ENCODE measurements at places on chromosomes 13 and 19. TPM values are rescaled to one million over a fixed set of nuclear protein-coding genes. Genes with fewer than 3 reads are reported as not detected.
A peak's percentile ranks its signal among the peaks of the same experiment; 100 is the strongest.

DNA sequence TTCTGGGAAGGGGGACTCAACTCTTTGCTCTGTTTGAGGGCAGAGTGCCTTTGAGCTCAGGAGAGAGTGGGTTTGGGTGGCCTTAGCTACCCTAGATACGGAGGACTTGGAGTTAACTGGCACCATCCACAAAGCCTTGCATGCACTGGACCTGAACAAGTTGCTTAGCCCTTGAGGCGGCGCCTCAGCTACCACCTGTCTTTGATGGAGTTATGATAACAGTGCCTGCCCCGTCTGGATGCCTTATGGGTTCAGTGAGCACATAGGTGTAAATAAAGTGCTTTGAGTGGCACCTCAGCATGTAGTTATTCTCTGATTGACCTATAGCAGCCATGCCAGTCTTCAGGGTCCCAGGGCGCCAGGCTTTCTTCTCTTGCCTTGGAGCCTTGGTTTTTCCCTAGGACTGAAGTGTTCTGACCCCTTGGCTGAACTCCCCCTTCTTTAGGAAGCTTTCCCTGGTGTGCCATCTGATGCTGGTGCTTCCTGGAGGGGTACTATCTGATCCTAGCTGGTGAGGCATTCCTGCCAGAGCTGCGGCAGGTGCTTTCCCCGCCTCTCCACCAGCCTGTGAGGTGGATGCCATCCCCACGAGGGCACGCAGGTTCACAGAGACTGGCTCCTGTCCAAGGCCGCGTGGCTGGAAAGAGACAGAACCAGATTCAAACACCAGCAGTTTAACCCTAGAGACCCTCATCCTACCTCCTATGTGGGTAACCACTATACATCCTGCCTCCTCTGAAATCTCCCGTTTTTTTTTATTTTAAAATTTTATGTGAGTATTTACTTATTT, 5.8 kb downstream of the BCKDHA start:
- DNase-seq: no peak
- H3K4me1 ChIP-seq: peaks cover 9% of the 10 kb centered on the region
- H3K27me3 ChIP-seq: no peaks in the 10 kb centered on the region
- no peaks in the 10 kb centered on the region for H3K36me3 ChIP-seq

Gene ZNF296
- total RNA-seq: 3.0 TPM

Gene PLPPR3
- total RNA-seq: not detected

- H3K4me3 ChIP-seq: no peak overlapping the region
- no peak overlapping the region for H3K27ac ChIP-seq
- H3K4me1 ChIP-seq: no peaks in the 10 kb centered on the region
- H3K27me3 ChIP-seq: no peaks in the 10 kb centered on the region
These were observed 167.5 kb upstream of the TSHZ3 start for GRCh38 chr19:31516756-31517155.

DNA sequence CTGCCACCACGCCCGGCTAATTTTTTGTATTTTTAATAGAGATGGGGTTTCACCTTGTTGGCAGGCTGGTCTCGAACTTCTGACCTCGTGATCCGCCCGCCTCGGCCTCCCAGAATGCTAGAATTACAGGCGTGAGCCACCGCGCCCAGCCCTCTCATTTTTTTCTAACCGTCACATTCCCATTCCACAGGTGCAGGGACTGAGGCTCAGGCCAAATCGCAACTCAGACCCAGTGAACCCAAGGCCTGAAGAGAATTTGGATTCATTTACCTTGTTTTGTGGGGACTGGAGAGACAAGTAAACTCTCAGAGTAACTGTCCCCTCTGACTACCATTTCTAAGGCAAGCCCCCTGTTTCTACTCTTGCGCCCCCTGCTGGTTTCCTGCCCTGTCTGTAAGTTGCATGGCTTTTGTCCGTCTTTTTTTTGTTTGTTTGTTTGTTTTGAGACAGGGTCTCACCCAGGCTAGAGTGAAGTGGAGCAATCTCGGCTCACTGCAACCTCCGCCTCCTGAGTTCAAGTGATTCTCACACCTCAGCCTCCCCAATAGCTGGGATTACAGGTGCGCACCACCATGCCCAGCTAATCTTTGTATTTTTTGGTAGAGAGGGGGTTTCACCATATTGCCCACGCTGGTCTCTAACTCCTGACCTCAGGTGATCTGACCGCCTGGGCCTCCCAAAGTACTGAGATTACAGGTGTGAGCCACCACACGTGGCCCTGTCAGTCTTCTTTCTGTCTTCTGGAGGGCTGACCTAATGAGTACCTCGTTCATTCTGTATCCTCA, 2.3 kb upstream of the STRN4 start:
- no peak overlapping the region for H3K27ac ChIP-seq
- H3K36me3 ChIP-seq: no peaks in the 10 kb centered on the region
- no peaks in the 10 kb centered on the region for H3K27me3 ChIP-seq
- no peak overlapping the region for H3K4me3 ChIP-seq
- H3K4me1 ChIP-seq: peaks cover 35% of the 10 kb centered on the region

Gene TNNI3
- not detected for total RNA-seq

DNA sequence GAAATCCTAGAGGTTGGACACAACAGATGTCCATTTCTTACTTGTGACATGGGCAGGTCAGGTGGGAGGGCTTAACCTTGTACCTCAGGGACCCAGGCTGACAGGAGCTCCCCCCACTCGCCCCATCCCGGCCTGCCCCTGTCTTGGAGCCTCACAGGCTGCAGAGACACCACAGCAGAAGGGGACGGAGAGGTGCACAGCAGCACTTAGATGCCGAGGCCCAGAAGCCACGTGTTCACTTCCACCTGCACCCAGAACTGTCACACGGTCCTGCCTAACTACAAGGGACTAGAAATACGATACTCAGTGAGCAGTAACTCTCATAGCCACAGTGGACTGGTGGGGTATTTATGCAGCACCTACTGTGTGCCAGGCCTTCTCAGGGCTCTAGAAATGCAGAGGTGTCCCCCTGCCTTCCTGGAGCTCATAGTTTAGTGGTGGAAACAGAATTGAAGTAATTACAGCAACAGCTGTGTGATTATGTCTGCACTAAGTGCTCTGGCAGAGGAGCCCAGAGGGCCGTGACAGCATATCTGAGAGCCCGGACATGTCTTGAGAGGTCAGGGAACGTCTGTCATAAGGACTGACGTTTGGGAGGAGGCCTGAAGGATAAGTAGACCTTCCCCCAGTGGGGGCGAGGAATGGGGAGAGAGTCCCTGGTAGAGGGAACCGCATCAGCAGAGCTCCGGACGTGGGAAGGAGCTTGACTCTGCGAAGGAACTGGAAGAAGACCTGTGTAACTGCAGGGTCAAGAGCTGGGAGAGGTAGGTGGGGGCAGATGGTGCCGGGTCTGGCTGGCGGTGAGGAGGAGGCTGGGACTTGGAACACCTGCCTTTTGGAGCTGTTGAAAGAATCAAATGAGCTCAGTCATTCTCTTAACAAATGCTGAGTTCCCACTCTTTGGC, 130.0 kb downstream of the SIPA1L3 start:
- no peak overlapping the region for H3K27ac ChIP-seq
- H3K4me1 ChIP-seq: no peaks in the 10 kb centered on the region
- no peak for DNase-seq
- H3K27me3 ChIP-seq: no peaks in the 10 kb centered on the region
- no peak overlapping the region for H3K4me3 ChIP-seq
- H3K36me3 ChIP-seq: no peaks in the 10 kb centered on the region

DNA sequence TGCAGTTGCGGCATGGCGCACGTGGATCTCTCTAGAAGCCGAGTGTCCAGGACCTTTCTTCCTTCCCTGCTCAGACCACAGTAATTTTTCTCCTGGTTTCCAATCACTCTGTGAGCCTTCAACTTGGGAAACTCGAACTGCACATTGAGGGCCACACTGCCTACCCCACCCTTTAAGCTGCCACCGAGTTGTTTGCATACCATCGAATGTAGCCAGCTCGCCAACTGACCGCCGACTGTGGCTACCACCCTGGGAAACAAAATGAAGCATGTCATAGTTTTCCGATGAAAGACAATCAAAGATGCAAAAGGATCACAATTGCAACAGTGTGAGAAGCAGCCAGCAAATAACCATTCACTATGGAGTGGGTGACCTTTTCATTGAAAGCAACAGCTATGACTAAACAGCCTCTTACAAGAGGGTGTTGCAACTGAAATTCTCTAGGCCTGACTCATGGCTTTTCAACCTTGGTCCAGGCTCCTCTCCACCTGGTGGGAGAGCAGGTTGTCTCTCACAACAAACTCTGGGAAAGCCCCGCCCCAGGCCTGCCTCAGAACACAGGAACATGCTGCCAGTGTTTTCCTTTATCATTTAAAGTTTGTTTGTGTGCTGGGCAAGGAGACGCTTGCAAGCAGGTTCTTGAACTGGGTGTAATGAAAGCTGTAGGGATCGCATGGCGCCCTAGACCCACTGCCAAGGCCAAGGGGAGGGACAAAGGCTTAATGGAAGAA, 141.7 kb upstream of the SERP2 start:
- no peaks in the 10 kb centered on the region for H3K36me3 ChIP-seq
- no peaks in the 10 kb centered on the region for H3K4me1 ChIP-seq
- H3K4me3 ChIP-seq: no peak overlapping the region
- H3K27ac ChIP-seq: no peak overlapping the region
- DNase-seq: no peak

Gene RGL3
- not detected for total RNA-seq

DNA sequence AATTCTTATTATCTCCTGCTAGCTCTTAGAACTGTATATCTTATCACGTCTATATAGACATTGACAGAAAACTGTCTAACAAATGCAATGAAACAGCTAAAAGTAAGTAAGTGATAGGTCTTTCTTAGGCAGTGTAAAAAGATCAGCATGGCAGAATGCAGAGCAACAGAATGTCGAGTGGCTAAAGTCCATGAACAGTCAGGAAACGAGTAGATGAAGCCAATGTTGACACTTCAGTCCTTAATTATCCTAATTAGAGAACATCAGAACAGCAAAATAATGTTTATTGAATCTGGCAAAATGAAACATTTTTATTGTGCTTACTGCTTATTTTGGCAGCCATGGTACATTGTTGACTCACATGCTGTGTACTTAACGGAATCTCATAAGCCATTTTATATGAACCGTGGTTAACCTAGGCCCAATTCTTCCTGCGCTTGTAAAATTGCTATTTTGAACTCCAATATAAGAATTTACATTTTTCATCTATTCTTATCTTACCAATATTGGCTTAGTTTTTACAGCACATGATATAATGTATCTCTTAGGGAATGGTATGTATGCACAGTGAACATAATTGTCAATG, 748.1 kb downstream of the DACH1 start:
- no peaks in the 10 kb centered on the region for H3K27me3 ChIP-seq
- no peak overlapping the region for H3K27ac ChIP-seq
- H3K36me3 ChIP-seq: no peaks in the 10 kb centered on the region
- H3K4me3 ChIP-seq: no peak overlapping the region
- no peak for DNase-seq

GRCh38 chr13:107119989-107120881, 552.3 kb upstream of the ARGLU1 start:
- H3K27ac ChIP-seq: no peak overlapping the region
- H3K36me3 ChIP-seq: no peaks in the 10 kb centered on the region
- H3K4me3 ChIP-seq: no peak overlapping the region

Gene CYP4F11
- not detected for total RNA-seq

GRCh38 chr19:10896851-10897526, 25.6 kb downstream of the CARM1 start:
- peak; percentile 70 for DNase-seq
- H3K4me1 ChIP-seq: no peaks in the 10 kb centered on the region
- H3K4me3 ChIP-seq: no peak overlapping the region
- no peaks in the 10 kb centered on the region for H3K27me3 ChIP-seq

DNA sequence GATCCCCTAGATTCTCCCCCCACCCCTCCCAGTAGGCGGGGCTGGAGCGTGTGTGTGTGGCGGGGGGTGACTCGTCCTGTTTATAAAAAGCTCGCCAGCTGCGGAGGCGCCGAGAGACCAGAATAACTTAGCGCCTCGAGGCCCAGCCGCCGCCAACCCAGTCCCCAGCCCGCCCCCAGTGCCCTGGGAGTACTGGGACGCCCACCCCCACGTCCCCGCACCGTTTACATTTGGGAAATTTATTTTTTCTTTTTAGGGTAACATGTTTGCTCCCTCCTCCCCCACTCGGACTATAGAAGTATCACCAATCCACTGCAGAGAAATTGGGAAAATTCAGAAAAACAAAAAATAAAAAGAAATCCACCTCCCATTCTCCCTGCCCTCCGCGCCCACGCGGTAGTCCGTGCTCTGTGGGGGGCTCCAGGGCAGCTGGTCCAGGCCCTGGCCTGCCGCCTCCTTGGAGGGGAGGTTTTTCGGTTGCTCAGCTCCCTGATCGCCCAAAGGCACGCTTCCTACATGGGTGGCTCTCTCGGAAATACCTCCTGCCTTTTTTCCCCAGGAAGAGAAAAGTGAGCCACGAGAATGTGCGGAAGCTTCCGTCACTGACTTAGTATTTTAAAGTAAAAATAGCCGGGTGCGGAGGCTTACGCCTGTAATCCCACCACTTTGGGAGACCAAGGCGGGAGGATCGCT, 1.5 kb upstream of the RAB3A start:
- H3K4me3 ChIP-seq: no peak overlapping the region
- peak; percentile 48 for DNase-seq
- H3K27ac ChIP-seq: peak overlapping the region; percentile 78
- H3K4me1 ChIP-seq: peaks cover 24% of the 10 kb centered on the region

Gene ZSWIM4
- total RNA-seq: 4.5 TPM

Gene TDRD3
- 29.8 TPM for total RNA-seq

GRCh38 chr19:23410155-23410554, 14.9 kb upstream of the ZNF91 start:
- no peaks in the 10 kb centered on the region for H3K36me3 ChIP-seq
- no peaks in the 10 kb centered on the region for H3K4me1 ChIP-seq
- H3K4me3 ChIP-seq: no peak overlapping the region
- H3K27me3 ChIP-seq: no peaks in the 10 kb centered on the region
- no peak overlapping the region for H3K27ac ChIP-seq
- DNase-seq: no peak

GRCh38 chr13:93328943-93329342, 102.3 kb downstream of the GPC6 start:
- no peak overlapping the region for H3K27ac ChIP-seq
- H3K27me3 ChIP-seq: no peaks in the 10 kb centered on the region
- H3K4me1 ChIP-seq: no peaks in the 10 kb centered on the region
- H3K4me3 ChIP-seq: no peak overlapping the region

DNA sequence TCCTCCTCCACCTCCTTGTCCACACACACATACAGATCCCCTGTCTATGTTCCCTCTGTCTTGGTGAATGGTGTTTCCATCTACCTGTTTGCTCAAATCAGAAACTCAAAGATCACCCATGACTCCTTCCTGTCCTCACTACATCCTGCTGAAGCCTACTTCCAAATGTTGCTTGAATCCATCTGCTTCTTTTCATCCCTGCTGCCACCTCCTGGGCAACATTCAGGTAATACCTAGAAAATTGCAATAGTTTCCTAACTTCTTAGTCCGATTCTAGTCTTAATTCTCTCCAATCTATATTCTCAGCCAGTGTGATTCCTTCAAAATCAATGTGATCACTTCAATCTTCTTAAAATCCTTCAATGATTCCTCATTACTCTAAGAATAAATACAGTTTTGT, 155.5 kb upstream of the STARD13 start:
- H3K27ac ChIP-seq: no peak overlapping the region
- H3K36me3 ChIP-seq: no peaks in the 10 kb centered on the region
- no peaks in the 10 kb centered on the region for H3K4me1 ChIP-seq
- DNase-seq: no peak
- H3K4me3 ChIP-seq: no peak overlapping the region
- H3K27me3 ChIP-seq: peaks cover 5% of the 10 kb centered on the region

Data from CD4-positive, CD25-positive, alpha-beta regulatory T cell (primary cell).